GM19239 (cell line): ENCODE measurements at places on chromosomes 3 and 15.

DNA sequence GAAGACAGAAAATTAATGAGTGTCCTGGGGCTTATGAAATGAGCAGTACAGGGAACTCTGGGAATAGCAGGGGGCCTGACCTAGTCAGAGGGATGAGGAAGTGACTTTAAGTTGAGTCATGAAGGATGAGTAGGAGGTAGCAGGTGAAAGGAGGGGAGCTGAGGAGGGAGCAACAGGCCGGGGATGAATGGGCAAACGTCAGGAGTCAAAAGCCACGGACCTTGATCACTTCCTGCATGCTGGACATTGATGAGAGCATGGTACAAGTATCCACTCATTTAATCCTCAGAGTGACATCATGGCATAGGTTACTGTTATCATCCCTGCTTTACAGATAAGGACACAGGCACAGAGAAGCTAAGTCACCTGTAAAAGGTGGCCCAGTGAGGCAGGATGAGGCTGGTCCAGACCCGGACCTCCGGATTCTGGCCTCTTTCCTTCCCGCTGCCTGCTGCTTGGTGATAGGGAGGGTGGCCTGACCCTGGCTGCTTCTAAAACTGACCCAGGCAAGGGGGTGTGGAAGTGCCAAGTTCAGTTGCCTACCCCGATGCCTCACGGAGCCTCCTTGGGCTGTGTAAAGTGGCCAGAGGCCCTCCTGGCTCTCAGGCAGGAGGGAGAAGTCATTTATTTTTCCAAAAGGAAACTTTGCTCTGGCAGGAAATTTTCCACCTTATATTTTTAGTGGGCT lies 7.6 kb downstream of the CORO2B start:
- no peak for DNase-seq

- no peak for DNase-seq
Observed at GRCh38 chr15:45631776-45632175, 3.1 kb upstream of the SQOR start.

- no peak for DNase-seq
Observed at GRCh38 chr15:88603885-88604284, 17.3 kb upstream of the AEN start.

- no peak for DNase-seq
Observed at GRCh38 chr3:71035886-71036285, 547.6 kb downstream of the FOXP1 start.
